GM03348 (cell line): ENCODE measurements at places on chromosomes 7 and 10.
A peak's percentile ranks its signal among the peaks of the same experiment; 100 is the strongest.

- no peak for DNase-seq
Measured at GRCh38 chr7:1703871-1704810, 34.1 kb downstream of the ELFN1 start.

DNA sequence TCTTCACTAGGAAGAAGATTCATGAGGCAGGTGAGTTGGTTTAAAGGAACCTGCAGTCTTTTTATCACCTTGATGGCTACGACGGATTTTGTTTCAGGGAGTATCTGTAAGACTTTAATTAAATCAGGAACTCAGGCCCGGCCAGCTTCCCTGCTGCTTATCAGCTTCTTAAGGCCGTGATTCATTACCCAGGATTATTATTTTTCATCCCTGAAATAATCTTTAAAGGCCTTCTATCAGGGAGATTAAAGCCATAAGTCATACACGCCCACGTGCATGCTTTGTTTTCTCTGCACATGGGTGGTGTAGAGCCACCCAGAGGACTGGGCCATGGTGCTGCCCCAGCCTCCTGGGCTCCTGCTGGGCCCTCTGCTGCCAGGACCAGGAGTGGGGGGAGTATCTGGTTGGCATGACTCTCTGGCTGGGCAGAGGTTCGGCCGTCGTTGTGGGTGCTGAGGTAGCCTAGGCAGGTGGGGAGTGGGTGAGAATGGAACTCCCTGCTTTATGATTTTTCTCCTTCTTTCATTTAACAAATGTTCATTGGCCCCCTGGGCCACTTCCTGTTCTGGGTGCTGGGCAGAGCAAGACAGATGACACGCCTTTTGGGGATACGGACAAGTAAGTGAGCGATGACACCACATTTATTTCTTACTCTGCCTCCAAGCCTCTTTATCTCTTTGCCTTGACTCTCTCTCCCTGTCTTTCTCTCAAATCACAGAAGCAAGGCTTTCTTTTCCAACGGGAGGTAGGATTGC is 39.0 kb upstream of the PCBD1 start:
- DNase-seq = no peak

DNA sequence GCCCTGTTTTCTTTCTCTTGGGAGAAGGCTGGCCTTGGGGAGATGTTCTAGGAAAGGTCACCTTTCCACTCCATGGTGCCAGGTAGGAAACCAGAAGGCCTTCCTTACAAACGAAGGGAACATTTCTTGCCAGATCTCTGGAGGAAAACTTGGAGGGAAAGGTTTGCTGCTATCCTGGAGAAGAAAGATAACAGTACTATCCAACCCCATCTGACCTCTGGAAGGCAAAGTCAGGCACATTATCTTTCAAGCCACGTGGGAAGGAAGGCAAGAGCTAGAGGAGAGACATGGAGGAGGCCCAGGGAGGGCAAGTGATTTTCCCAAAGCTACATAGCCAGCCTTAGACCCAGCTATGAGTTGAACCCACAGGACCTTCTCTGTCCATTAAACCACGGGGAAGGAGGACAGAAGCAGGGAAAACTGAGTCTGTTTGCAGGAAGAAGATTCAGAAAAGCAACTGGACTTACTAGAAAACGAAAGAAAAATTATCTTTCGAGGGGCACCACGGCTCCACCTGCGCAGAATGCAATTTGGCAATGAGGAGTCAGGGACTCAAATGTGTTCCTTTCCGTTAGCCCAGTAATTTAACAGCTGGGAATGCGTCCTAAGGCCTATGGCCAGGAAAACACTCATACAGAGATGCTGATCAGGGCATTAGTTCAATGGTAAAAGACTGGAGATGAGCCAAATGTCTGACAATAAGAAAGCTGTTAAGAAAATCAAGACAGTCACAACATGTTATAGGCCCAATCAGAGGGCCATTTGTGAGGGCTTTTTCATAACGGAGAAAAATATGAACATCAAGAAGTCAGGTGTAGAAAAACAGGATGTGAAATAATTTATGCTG is 32.0 kb upstream of the PSAP start:
- DNase-seq = no peak

- DNase-seq = peak; percentile 42
Measured at GRCh38 chr10:88971221-88972061, 18.9 kb upstream of the ACTA2 start.

DNA sequence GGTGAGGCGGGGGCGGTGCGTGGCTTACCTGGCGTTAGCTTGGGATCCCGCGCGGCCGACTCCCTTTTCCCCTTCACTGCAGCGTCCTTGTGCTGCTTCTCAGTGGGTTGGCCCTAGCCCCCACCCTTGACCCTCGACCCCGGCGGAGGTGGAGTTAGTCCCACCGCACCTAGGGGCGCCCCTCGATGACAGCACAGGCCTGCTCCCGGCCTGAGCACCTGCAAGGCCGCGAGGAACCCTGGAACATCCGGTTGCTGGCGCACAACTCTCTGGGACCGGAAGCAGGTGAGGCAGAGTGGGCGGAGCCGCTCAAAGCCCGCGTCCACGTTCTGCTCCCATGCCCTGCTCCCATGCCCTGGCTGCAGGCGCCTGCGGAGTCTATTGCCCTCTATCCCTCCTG is 266.9 kb downstream of the USP6NL start:
- no peak for DNase-seq

DNA sequence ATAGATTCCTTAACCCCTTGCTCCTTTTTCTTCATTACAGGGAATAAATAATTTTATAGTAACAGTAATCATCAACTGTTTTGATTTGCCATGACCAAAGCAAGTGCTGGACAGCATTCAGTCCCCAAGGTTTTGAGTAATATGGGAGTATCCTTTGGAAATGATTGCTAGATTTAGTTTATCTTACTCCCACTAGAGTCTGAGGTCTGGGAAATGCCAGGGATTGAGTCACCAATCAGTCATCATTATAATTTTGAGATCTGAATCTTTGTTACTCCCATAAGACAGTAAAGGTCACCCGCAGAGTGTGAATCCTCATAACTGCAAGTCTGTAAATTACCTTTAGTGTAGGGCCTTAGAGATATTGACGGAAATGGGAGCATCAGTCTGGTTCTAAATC is 133.7 kb upstream of the SEMA3E start:
- peak; percentile 4 for DNase-seq

- no peak for DNase-seq
Measured at GRCh38 chr7:148514236-148514635, 76.3 kb upstream of the C7orf33 start.

DNA sequence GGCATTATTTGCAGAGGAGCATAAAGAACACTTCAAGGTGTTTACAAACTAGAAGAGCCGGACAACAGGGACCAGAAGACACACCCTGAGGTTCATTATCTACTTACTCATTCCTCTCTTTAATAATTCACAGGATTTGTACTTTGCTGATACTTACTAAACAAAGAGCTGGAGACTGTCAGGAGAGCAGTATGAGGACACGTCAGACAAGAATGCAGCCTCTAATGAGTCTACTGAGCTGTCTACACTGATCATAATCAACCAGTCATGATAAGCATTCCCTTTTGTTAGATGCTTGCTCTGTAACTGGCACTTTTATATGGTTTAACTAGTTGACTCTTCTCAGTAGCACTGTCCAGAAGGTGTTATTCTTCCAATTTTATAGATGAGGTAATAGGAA is 243.3 kb upstream of the CDC14C start:
- no peak for DNase-seq

DNA sequence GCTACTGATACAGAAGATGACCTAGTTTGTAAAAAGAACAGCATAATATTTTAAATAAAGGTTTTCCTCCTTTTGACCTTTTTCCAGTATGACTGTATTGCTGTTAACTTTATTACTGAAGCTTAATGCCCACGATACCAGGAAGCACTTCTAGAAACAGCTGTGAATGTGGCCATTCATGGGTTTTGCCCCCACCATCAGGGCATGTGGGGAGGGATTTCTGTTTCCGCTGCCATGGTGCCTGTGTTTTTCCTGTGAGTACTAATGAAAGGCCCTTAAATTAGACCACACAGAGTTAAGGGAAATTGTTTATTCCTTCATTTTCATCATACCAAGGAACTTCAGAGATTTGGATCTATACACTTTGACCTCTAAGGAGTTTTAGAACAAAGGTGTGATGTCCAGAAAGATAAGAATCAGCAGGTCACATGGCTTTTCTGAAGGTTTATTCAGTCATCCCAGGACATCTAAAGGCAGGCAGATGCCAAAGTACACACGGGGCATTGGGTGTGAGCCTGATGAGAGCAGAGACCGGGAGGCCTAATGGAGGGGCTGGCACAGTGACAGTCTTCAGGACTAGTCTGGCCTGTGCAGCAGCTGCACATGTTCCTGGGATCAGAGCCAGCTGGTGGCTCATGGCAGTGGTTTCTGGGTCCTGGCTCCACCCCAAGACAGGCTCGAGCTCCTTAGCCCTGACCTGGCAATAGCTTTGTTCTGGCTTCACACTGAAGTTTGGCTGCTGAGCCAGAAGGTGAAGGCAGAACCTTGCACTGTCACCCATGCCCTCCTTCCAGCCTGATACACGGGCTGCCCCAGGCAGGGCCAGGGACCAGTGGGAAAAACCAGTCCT is 190.9 kb downstream of the REEP3 start:
- peak; percentile 84 for DNase-seq

- no peak for DNase-seq
Measured at GRCh38 chr7:1229956-1230355, 2.7 kb upstream of the UNCX start.

- no peak for DNase-seq
Measured at GRCh38 chr7:28183627-28184026, 3.0 kb upstream of the JAZF1 start.

DNA sequence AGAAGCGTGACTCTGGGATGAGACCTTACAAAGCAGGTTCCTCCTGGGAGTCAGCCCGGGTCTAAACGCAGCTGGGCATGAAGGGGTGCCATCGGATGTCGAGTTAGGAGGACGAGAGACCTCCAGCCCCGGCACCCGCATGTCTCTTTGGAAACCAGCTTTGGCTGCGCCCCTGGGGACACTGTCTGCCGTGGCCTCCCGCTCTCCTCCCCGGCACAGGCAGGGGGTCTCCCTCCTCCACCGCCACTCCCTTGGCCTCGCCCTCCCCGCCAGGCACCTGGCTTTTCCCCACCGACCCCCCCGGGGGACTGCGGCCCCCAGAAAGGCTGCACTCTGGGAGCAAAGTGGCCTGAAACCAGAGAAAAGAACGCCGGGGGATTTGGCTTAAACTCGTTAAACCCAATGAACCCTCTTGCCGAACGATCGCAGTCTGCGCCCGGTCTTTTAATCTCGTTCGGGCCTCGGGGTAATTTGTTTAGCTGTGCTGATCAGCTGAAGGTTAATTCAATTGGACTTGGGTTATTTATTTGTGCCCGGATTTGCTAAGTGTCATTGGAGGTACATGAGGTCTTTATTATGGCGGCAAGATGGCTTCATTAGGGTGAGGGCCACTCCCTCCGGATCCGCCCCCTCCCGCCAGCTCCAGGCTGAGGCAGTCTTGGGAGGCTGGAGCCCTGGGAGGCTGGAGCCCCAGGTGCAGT is 16.4 kb upstream of the PSMG3 start:
- DNase-seq = no peak

DNA sequence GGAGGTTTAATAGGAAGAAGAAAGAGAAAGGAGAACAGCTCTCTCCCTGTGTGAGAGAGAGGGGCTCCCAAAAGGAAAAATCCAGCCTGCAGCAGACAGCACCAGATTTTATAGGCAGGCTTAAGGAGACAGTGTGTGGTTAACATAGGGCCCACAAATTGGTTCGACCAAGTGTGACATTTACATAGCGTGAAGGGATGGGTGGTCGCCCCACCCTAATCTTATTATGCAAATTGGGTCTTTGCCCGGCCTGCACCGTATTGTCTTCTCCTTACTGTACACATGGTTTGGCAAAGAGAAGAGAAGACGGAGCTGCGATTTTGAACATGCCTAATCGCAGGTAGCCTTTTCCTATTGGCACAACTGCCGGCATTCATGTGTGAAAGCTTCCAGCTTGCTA is 756.3 kb downstream of the NXPH1 start:
- no peak for DNase-seq

- no peak for DNase-seq
Measured at GRCh38 chr10:33215635-33216034, 118.8 kb downstream of the NRP1 start.

DNA sequence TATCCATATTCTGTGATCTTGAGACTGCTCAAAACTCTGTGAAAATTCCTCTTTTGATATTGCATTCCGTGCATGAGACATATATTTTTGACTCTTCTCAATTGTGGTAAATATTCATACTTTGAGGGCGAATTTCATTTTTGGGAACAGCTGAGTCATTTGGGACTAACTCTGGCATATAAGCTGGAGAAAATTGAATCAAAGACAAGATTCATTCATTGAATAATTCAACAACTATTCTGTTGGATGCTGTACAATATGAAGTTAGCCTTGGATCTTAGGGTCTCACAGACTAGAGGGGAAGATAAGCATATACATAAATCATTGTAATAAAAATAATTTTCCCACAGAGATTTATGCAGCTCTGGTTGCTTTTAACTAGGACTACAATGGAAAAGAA is 183.2 kb upstream of the NEBL start:
- no peak for DNase-seq

GRCh38 chr7:147937428-147937827 is 653.1 kb upstream of the C7orf33 start:
- DNase-seq = peak; percentile 13

GRCh38 chr7:158409120-158409519 is 178.5 kb downstream of the PTPRN2 start:
- no peak for DNase-seq

GRCh38 chr10:72308320-72308987 is 34.7 kb downstream of the DDIT4 start:
- DNase-seq = peak; percentile 70

- DNase-seq = peak; percentile 9
Measured at GRCh38 chr7:80851896-80852476, 66.9 kb downstream of the SEMA3C start.

DNA sequence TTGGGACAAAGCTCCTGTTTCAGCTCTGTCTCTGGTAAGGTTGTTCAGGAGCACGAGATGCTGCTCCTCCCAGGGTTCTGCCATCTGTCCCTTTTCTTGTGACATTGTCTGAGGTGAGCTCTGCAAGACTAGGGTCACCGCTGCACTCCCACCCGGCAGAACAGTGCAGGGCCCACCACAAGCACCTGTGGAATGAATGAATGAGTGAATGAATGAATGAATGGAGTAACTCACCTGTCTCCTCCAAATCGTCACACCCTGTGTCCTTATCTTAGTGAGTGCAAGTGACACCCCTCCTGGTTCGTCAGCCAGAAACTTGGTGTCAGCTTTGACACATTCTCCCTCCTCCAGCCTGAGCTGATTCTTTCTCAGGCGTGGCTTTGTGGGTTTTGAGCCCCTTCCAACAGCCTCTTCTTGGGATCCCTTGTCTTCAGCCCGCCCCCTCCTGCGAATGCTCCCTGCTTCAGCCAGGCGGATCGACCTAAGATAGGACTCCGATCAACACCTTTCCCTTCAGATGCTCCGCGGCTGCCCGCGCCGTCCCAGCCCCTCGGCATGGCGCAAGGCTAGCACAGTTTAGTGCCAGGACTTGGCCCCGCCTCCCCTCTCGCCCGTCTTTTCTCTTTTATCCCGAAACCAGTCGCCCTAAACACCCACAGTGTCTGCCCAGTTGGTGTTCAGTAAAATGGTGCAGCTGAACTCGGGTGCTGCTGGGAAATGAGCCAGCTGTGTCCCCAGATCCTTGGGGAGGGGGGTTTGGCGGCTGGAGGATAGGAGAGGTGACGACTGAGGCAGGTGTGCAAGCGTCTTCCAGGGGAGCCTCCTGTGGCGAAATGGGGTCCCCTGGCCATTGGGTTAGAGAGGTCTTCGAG is 89.3 kb downstream of the BEND7 start:
- peak; percentile 57 for DNase-seq
